ENCODE measurements at places on chromosomes 13 and 19.
A peak's percentile ranks its signal among the peaks of the same experiment; 100 is the strongest.

- peak; percentile 59 for DNase-seq
These were observed 8.1 kb upstream of the ARRDC2 start for GRCh38 chr19:17999684-18000479.

- no peak for DNase-seq
These were observed 14.7 kb downstream of the KBTBD6 start for GRCh38 chr13:41117869-41118268.

GRCh38 chr19:4717191-4717965, 6.3 kb downstream of the DPP9 start:
- DNase-seq = no peak

- no peak for DNase-seq
These were observed 42.6 kb downstream of the DZIP1 start for GRCh38 chr13:95601906-95602305.

DNA sequence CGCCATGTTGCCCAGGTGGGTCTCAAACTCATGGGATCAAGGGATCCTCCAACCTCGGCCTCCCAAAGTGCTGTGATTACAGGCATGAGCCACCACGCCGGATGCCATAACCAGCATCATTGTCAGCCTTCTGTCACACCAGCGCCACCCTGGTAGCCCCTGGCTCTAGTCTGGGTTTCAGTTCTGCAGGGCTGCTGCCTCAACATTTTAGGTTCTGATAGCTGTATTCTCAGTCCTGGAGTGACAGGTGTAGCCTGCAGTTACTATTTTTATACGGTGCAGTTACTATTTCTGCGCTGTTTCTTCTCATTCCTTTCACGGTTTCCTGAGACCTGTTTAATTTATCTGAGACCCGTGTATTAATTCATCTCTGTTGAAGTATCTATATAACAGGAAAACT, 57.1 kb downstream of the TRPM4 start:
- DNase-seq = no peak

DNA sequence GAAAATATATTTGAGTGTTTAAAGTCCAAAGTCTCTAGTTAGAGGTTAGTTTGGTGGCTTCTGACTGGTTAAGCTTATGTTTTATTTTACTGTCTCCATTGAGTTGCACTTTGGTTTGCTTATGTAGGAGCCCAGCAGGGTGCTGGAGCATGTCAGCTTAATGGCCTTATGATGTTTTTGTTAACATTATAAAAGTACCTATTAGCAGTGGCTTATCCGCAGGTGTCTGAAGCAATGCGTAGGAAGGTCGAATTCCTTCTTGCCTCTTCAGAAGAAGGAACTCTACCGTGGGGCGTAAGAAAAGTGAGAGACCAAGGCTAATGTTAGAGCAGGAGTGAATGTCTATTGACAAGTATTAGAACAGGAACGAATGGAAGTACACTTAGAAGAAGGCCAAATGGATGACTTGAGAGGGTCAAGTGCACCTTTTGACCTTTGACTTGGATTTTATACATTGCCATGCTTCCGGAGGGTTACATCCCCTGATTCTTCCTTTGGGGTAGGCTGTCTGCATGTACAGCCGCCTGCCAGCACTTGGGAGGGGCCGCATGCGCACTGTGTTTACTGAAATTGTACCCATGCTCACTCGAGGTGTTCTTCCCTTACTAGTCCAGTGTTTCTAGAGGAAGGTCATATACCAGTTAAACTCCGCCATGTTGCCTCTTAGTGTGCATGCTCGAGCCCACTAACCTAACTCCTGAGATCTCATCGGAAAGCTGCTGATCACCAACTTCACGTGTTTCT, 793.9 kb upstream of the PCDH9 start:
- no peak for DNase-seq

DNA sequence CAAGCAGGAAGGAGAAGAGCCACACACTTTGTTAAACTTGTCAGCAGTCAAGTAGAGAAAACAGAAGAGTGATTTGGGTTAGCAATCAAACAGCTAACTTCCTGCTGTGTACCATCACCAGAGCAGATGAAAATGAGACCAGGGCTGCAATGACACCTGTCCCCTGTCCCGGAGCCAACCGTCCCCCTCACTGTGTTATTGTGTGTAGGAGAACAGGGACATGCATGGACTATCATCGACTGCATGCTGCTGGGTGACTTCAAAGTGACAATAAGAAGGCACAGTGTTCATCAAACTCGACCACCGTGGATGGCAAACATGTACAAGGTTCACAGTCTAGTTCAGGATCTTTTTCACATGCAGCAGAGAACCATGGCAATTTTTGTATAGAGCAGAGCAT, 94.0 kb upstream of the SLC15A1 start:
- DNase-seq = no peak
